ENCODE measurements at places on chromosomes 2 and 18.

GRCh38 chr18:42654556-42654955 lies 460.9 kb downstream of the RIT2 start:
- DNase-seq, result no peak

DNA sequence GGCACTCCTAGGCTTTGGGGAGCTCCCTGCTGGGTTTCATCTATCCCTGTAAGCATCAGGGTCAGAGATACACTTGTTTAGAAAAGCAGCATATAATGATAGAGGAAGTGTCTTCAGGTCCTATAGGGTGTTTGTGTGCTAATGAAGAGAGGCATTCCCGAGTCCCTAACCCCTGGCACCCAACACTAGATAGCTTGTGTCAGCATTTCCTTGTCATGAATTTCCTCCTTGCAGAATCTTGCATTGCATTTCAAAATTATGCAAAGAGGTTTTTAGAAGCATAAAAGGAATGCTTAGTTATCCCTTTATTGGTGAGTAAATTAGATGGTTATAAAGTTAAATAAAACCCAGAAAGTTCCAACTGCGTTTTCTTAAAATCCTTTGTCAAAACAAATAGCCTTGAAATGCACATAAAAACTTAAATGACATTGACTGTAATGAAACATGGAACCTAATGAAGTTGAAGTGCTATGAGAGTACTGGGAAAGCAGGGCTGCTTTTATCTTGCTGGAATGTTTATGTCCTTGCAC lies 63.7 kb upstream of the LHCGR start:
- no peak for DNase-seq

GRCh38 chr18:60182223-60182622 lies 190.4 kb downstream of the MC4R start:
- DNase-seq, result no peak

DNA sequence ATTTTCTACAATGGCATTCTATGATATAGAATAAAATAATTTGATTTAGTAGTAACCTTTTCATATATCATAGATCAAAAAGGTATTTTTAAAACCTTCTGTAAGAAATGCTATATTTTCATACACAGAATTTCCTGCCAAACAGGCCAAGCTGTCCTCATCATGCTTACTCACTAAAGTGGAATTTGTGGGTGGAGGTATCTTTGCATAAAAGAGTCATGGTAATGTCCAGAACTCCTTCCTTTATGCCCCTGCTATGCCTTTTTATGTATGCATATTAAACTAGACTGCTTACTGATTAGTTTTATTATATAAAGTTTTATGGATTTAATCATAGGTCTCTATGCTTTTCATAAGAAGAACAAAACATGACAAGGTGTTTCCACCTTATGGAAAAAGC lies 27.5 kb upstream of the MARCHF7 start:
- no peak for DNase-seq

DNA sequence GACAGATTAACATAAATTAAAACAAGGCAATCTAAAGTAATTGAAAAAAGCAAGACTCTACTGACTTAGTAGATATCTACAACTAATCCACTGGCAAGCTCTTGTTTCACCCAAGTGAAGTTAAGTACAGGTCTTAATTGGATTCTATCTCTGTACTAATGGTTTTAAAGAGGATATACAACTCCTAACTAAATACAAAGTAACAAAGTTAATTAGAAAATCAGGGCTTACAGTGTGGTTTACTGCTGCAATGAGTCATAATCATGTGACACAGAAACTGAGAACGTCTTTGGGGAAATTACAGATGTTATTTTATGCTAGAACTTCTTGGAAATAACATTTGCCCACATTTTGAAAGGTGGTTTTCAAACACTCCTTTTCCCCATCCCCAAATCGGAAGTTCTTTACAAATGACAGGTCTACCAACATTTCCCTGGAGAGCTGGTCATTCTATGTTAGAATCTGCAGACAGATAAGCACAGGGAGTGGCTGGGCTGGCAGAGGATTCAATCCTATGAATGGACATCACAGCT lies 245.3 kb downstream of the STK39 start:
- DNase-seq, result no peak

DNA sequence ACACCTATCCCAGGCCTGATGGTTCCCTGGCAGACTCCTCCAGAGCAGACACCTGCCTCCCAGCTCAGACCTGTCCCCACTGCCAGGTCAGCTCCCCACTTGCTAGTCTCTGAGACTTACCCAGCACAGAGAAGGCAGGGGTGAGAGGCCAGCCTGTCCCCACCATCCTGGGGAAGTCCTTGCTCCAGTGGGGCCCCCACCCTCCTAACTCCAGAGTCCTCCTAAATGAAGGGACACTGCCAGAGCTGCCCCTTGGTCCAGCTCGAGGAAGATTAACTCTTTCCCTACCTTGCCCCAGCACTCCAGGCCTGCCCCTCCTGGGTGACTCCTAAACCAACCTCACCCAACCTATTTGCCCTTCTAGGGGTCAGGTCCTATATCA lies 30.4 kb upstream of the TNS1 start:
- no peak for DNase-seq

DNA sequence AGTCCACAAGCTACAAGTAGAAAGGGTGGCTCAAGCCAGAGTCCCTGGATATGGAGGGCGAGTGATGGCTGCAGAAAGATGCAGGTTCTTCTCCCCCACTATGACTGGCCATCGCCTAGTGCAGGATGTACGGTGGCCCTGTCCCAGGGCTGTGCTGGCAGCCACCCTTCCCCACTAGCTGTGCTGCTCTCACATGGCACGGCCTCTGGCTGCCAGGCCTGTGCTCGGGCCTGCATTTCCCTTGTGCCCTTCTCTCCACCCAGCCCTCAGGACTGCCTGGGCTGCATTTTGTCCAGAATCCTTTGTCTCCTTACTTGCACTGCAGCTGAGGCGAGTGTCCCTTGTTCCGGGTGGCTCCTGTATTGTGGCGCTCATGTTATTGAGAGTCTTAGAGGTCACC lies 1.6 kb upstream of the RAMP1 start:
- no peak for DNase-seq

GRCh38 chr2:219497495-219498279 lies 1.0 kb upstream of the GMPPA start:
- DNase-seq, result no peak

DNA sequence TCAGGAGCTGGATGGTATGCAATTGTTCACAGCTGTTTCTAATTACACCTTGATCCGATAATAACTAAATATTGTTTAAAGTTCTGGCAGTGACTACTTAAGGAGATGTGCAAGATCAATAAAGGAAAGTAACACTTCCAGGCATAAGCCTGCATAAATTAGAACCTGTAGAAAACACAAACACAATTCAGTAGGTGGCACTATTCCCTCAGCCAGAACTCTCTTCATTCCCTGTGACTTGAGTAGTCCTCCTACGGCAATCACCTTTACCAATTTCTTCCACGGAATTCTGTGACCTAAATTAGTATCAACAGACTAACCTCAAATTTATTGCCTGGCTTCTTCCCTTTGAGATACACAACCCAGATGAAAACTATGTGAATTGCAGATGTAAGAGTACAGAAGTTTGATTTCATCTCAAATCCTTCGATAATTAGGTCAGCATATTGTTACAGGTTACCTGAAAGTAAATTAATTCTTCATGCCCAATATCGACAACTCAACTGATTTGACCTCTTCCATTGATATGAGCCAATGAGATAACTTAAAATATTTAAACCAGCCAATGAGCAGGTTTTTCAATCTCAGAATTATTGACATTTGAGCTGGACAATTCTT lies 137.8 kb downstream of the PID1 start:
- DNase-seq, result no peak

DNA sequence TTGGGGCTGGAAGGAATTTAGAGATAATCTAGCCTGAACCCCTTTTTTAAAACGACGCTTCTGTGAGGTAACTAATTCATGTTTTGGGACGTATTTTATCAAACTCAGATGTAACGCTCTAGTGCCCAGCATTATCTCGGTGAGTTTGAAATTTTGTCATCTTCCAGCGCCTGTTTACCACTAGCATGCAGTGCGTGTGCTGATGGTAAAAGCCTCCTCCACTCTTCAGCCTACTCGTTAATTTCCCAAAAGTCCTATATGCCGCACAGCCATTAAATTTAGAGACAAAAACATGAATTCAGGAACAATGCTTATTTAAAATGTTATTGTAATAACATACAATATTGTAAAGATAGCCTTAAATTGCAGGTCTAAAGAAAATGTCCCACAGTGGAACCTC lies 2.8 kb downstream of the ZCCHC2 start:
- no peak for DNase-seq

GRCh38 chr2:128638341-128639119 lies 319.9 kb upstream of the HS6ST1 start:
- no peak for DNase-seq

DNA sequence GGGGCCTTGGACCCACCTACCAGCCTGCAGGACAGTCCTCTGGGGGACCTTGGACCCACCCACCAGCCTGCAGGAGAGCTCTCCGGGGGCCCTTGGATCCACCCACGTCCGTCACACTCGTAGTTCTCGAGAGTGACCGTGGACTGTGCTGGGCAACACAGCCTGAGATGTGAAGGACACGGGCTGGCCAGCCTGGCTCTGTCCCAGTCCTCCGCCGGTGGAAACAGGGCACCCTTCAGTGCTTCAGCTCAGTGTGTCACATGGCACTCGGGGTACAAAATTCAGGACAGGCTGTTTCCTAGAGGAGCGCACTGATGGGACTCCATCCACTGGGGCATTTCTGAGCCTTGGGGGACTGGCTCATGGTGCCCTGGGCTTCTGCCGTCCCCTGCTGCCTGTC lies 212.0 kb downstream of the TWIST2 start:
- DNase-seq, result no peak

DNA sequence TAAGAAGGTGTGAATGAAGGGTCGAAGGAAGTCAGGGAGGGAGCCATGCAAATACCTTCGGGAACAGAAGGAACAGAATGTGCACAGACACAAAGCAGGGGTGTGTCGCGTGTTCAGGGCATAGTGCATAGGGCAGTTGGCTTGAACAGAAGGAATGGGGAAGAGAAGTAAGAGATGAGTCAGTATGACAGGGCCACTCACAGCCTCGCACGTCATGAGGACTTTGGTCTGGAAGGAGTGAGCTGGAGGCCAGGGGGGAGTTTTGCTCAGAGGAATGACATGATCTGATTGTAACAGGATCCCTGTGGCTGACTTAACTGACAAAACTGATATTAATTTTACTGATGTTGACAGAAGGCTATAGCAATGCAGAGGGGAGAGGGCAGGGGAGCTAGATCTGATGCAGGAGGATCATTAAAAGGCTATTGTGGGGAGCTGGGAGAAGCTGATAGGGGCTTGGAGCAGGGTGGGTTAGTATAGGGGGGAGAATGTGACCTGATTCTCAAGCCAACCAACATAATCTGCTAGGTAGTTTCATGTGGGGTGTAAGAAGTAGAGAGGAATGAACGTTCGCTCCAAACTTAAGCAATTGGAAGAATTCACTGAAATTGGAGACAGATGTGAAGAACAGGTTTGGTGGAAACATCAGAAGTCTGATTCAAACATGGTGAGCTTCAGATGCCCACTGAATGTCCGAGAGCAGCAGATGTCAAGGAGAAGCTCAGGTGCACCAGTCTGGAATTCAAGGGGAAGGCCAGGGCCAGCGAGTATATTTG lies 60.4 kb upstream of the COPS8 start:
- no peak for DNase-seq

DNA sequence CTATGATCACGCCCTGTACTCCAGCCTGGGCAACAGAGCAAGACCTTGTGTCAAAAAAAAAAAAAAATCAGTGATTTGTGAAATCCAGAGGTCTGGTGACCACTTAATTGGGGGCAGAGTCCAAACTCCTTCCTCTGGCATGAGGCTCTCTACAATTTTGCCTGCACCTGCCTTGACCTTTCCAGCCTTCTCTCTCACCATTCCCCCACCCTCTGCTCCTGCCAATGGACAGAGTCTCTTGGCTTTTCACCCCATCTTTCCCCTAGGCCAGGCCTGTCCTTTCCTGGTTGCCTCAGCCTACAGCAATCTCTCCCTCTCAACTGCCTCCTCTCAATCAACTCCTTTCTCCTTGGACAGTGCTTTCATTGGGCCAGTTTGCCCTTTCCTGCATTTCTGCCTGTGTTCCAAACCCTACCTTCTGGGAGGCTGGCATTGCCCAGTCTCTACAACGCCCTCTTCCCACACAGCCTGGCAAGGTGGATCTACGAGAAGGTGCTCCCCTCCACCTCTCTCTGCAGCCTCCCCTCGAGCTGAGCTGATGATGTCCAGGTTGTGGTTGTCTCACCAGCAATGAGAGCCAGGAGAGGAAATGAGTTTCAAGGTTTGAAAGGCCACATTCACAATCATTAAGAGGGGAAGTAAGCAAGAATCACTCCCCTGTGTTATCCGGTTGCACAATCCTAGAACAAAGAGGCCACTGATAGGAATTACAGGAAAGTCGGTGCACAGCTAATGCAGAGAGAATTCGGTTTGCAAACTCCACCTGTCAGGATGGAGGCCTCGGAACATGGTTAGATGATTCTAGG lies 39.5 kb upstream of the NPAS2 start:
- no peak for DNase-seq

DNA sequence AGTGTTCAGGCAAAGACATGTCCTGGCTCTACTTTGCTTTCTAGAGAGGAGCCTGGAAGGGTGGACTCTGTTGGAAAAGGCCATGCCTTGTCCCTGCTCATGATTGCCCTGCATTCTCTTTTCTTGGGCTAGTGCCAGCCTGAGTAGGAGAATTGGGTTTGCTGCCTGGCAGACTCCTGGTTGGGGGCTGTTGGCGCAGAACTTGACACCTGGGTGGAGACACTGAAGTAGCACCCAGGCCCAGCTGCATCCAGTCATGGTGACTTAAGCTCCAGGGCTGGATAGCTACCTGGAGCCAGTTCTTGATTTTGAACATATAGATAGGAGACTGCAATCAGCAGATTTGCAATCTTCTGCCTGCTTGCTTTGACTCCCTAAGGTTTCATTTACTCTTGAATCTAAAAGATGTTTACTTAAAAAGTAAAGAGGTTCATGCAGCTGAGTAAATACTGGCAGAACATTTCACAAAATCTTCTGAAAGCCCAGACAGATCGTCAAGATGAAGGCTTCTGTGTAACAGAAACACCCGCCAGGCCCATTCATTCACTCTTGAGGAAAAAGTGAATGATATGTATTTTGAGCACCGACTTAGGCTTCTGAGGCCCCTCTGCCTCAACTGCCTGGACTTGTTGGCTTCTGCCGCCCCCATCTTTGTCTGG lies 38.0 kb upstream of the YWHAQ start:
- DNase-seq, result no peak

DNA sequence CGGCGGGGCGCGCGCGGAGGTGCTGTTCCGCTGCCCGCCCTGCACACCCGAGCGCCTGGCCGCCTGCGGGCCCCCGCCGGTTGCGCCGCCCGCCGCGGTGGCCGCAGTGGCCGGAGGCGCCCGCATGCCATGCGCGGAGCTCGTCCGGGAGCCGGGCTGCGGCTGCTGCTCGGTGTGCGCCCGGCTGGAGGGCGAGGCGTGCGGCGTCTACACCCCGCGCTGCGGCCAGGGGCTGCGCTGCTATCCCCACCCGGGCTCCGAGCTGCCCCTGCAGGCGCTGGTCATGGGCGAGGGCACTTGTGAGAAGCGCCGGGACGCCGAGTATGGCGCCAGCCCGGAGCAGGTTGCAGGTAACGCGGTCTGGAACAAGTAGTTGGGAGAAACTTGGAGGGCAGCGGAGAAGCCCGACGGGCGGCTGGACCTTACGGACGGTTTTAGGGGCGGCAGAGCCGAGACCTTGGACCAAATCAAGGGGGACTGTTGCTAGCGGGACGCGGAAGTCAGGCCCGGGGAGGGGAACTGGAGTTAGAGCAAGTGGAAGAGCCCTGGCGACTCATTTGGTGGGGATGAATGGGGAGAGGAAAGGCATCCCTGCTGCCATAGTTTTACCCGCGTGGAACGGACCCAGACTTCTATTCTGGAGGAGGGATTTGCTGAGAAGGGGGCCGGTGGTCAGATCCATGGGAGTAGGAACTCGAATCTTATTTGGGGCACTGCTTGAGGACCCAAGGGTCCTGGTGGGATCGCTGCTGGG lies 573 bp downstream of the IGFBP2 start:
- no peak for DNase-seq

GRCh38 chr18:39840856-39841481 lies 2114.1 kb upstream of the PIK3C3 start:
- DNase-seq, result no peak
